ENCODE measurements at places on chromosomes 7 and 10. TPM values are rescaled to one million over a fixed set of nuclear protein-coding genes. Genes with fewer than 3 reads are reported as not detected.

The DENND2A gene
- total RNA-seq, result 22.2 TPM

The GRB10 gene
- 39.1 TPM for total RNA-seq

The VWC2 gene
- not detected for total RNA-seq

The C1GALT1 gene
- 57.2 TPM for total RNA-seq

The SPDYE6 gene
- total RNA-seq, result not detected

The LRMDA gene
- total RNA-seq, result 4.6 TPM

The STAM gene
- 17.9 TPM for total RNA-seq

The FAM25G gene
- total RNA-seq, result not detected

The TUBB8 gene
- not detected for total RNA-seq

The ZPBP gene
- not detected for total RNA-seq

The GHRHR gene
- total RNA-seq, result not detected

The PLEKHA8 gene
- total RNA-seq, result 8.9 TPM

The KCP gene
- not detected for total RNA-seq

The NKX6-2 gene
- not detected for total RNA-seq

The PKD2L1 gene
- not detected for total RNA-seq

The SLC26A3 gene
- total RNA-seq, result not detected

The TASOR2 gene
- total RNA-seq, result 64.7 TPM

The APBB1IP gene
- total RNA-seq, result not detected

The C10orf143 gene
- 0.93 TPM for total RNA-seq

The SLC13A1 gene
- not detected for total RNA-seq

The SCIN gene
- under 0.01 TPM for total RNA-seq

The ZYX gene
- total RNA-seq, result 41.5 TPM

The ASIC3 gene
- not detected for total RNA-seq

The ZNF239 gene
- total RNA-seq, result 3.4 TPM

The ACTL6B gene
- total RNA-seq, result not detected

The ANKRD30A gene
- not detected for total RNA-seq

The HDAC9 gene
- 21.5 TPM for total RNA-seq

The PTPN20 gene
- total RNA-seq, result 0.92 TPM

The NKX2-3 gene
- total RNA-seq, result not detected

The LOXL4 gene
- total RNA-seq, result 82.6 TPM

The CPXM2 gene
- 99.2 TPM for total RNA-seq

The ASAH2 gene
- total RNA-seq, result 0.26 TPM

The ATP5MK gene
- total RNA-seq, result 149 TPM

The TLX1 gene
- total RNA-seq, result not detected

The ADRB1 gene
- not detected for total RNA-seq

The ZNF775 gene
- 3.3 TPM for total RNA-seq

The GIMAP5 gene
- 0.12 TPM for total RNA-seq

The CREB5 gene
- total RNA-seq, result 4.4 TPM

The SLK gene
- total RNA-seq, result 107 TPM

The SLC18A3 gene
- total RNA-seq, result not detected

The SNCG gene
- 98.7 TPM for total RNA-seq

The FAM3C gene
- 101 TPM for total RNA-seq

The OR13A1 gene
- total RNA-seq, result not detected

The FGFR2 gene
- total RNA-seq, result 0.06 TPM

The PRSS2 gene
- not detected for total RNA-seq

The CALHM1 gene
- not detected for total RNA-seq
